AG10803 (cell line): ENCODE measurements at places on chromosomes 4 and X.

- DNase-seq: no peak
Measured at GRCh38 chr4:33494150-33494549, 2750.2 kb downstream of the ARAP2 start.

DNA sequence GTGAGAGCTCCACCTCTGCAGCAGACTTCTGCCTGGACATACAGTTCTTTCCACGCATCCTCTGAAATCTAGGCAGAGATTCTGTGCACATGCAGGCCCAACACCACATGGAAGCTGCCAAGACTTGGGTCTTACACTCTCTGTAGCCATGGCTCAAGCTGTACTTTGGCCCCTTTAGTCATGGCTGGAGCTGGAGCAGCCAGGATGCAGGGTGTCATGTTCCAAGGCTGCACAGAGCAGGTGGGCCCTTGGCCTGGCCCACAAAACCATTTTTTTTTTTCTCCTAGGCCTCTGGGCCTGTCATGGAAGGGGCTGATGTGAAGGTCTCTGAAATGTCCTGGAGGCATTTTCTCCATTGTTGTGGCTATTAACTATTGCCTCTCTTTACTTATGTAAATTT, 990.5 kb upstream of the ADGRL3 start:
- DNase-seq: no peak

GRCh38 chr4:189773909-189774308, 166.8 kb upstream of the FRG1 start:
- peak; percentile 8 for DNase-seq

GRCh38 chr4:178205826-178206225, 763.6 kb upstream of the AGA start:
- DNase-seq: no peak
